ENCODE measurements at places on chromosomes 5 and 9.

- DNase-seq: no peak
Observed at GRCh38 chr9:134252084-134252830, 74.0 kb upstream of the RXRA start.

GRCh38 chr9:87107072-87107471 is 159.8 kb upstream of the GAS1 start:
- DNase-seq: peak; percentile 88

DNA sequence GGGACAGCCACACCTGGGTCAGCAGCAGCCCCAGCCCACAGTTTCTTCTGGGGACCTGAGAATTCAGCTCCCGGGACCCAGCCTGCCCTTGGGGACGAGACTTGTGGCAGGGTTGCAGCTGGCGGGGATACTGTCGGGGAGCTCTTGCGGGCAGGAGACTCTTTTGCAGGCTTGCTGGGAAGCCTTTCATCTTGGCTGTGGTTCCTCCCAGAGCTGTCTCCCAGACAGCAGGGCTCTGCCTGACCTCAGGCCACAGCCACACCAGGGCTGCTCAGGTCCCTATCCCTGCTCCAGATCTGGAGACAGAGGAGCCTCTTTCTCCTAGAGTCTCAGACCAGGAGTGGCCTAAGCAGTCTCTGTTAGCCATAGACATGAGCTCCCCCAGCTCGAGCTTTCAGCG is 4.7 kb upstream of the MYMK start:
- no peak for DNase-seq

GRCh38 chr9:88216126-88216995 is 78.1 kb upstream of the SPATA31C2 start:
- no peak for DNase-seq

DNA sequence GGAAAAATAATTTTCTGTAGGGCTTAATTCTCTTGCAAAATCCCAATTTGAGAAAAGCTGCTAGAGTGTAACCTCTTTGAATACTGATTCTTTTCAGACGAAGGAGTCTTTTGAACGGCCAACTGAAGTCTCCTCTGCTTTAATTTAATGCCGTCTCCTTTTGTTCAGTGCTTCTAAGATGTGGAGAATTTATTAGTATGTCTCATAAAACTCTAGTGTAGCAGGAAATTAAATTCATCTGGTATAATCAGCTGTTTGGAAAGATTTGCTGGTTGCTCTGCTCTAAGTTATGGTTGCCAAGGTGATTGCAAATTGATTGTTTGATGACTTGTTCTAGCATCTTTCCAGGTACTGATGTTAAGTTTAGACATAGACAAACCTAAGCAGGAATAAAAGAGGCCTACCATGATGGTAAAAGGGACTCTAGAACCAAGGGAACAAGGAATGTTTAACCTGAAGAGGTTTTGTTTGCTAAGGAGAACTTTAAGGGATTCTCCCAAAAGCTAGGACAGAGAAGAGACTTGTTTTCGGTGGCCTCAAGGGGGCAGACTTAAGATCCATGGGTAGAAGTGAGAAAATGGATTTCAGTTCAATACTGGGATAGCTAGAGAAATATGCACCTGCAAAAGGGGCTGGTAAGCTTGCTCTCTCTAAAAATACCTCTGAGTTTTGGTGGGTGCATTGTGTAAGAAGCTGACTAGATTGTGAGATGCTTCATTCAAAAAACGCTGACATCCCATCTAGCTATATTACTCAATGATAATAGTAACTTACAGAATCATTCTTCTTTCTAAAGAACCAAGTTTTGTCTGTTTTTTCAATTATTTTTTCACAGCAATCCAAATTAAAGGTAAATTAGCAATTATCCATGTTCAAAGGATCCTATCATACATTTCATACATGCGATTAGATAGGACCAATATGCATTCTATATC is 5.7 kb upstream of the ADRB2 start:
- DNase-seq: peak; percentile 8
